ENCODE measurements at places on chromosomes 1 and 21.

GRCh38 chr1:15708486-15709137, 24.5 kb downstream of the PLEKHM2 start:
- no peak for DNase-seq

- DNase-seq, result no peak
Measured at GRCh38 chr21:15695241-15695640, 34.5 kb upstream of the USP25 start.

DNA sequence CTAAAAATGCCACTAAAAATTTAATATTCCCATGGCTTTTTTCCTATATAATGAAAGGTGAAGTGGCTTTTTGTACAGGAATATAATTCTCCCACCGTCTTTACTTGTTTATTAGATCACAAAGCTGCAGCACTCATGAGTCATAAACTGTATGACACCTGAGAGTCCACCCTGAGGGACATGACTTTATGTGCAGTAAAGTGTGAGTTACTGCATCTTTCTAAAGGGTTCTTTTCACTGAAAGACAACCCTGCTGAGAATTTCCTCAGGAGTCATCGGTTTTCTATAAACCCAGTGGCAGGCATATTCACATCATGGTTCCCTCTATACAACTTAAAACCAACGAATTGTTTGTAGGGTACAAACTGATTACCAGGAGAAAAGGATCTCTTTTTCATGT, 77.4 kb downstream of the APP start:
- no peak for DNase-seq

GRCh38 chr1:30043256-30043655, 680.1 kb downstream of the MATN1 start:
- no peak for DNase-seq

- no peak for DNase-seq
Measured at GRCh38 chr1:190578526-190578925, 100.9 kb upstream of the BRINP3 start.

GRCh38 chr1:154741741-154742495, 128.2 kb downstream of the KCNN3 start:
- DNase-seq, result no peak

GRCh38 chr1:29416267-29417146, 180.2 kb downstream of the PTPRU start:
- DNase-seq, result no peak

DNA sequence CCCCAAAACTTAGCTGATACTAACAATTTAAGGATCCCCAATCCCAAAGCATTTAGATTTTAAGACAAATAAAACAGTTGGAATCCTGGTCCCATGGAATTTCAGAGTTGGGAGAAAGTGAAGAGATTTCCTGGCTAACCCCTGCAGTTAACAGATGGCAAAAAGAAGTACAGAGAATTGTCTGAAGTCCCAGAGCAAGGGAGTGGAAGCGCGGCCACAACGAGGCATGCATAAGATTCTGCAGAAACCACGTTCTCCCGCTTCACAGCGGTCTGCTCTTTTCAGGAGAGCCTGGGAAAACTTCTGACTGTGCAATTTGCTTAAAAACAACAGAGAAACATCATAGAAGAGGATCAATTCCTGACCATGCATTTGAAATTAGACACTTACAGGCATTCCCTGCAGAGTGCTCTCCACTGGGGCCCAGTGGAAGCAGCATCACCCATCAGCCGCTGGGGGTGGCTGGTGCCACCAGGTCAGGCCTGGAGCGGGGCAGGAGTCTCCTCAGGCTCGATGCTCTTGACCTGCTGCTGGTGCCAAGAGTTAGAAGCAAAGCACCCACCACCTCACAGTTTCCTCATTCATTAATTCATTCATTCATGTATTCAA, 226.7 kb upstream of the POU3F1 start:
- DNase-seq, result no peak

GRCh38 chr1:246527402-246528088, 20.5 kb upstream of the SMYD3 start:
- no peak for DNase-seq

DNA sequence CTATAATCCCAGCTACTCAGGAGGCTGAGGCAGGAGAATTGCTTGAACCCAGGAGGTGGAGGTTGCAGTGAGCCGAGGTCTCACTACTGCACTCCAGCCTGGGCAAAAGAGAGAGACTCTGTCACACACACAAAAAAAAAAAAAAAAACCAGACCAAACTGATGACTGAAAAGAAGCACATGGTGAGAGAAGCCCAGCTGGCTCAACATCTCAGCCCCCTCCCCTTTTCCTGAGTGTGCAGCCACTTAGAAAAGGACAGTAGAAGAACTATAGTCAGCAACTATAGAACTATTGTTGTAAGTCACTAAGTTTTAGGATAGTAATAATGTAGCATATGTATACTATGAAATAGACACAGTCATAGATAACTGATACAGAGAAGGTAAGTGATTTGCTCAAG, 87.2 kb upstream of the RALGPS2 start:
- no peak for DNase-seq

- no peak for DNase-seq
Measured at GRCh38 chr1:176628775-176629174, 165.8 kb downstream of the PAPPA2 start.

Measured in CD4-positive, alpha-beta T cell (primary cell).